ENCODE measurements at places on chromosomes 12 and 14.
A peak's percentile ranks its signal among the peaks of the same experiment; 100 is the strongest.

GRCh38 chr12:93954166-93955112, 193.9 kb upstream of the PLXNC1 start:
- DNase-seq: no peak

DNA sequence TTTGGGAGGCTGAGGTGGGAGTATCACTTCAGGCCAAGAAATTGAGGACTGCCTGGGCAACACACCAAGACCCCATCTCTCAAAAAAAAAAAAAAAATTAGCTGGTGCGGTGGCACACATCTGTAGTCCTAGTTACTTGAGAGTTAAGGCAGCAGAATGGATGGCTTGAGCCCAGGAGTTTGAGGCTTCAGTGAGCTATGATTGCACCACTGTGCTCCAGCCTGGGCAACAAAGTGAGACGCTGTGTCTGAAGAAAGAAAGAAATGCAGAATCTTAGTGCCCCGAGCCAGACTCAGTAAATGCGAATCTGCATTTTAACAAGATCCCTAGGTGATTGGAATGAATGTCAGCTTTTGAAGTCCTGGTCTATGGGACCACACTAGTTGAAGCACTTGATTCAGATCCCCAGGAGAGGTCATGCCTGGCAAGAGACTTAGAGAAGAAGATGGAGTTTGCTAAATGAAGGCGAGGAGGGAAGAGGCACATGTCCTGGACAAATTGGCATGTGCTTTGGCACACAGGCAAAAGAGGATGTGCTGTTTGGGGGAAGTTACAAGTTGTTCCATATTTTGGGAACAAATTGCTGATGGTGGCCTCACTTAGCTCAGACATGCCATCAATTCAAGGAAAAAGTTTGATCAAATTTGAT, 56.6 kb downstream of the DRAM1 start:
- DNase-seq: no peak

DNA sequence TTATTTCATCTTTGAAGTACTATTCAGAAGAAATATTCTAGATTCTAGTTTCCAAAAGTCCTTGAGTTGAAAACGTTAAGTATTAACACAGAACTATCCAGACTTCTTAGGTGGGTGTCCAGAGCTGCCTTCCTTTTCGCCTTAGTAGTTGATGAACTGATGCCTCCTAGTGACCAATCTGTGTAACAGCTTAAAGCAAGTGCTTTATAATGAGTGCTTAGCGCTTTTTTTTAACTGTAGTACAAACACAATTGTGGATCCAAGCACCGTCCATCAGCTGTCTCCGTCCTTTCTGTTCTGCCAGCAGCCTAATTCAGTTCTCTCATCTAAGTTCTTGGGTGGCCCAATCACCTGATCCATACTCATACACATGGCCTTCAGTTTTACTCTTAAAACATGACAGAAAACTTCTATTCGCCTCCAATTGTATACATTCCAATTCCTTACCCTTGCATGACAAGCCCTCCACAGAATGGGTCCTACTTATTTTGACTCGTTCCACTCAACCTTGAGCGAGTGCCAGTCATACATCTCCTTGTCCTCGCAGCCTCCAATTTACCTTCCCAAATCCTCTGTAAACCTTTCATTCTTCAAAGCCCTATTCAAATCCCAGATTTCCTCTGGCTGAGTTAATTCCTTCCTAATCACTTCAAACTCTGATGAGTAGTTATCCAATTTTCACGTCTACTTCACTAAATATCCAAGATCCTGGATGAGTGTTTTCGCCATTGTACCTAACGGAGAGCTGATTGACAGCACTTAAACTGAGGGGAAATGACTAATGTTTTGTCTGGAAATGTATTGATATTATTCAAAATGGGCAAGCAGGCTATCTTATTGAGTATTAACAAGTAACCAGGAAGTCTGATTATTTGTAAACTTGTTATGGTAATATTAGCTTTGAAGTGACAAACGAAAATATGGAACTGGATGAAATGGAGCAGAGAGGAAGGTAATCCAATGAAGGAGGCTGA, 5.8 kb upstream of the PHLDA1 start:
- DNase-seq: peak; percentile 73

GRCh38 chr14:53144244-53144643, 8.9 kb downstream of the DDHD1 start:
- peak; percentile 79 for DNase-seq

DNA sequence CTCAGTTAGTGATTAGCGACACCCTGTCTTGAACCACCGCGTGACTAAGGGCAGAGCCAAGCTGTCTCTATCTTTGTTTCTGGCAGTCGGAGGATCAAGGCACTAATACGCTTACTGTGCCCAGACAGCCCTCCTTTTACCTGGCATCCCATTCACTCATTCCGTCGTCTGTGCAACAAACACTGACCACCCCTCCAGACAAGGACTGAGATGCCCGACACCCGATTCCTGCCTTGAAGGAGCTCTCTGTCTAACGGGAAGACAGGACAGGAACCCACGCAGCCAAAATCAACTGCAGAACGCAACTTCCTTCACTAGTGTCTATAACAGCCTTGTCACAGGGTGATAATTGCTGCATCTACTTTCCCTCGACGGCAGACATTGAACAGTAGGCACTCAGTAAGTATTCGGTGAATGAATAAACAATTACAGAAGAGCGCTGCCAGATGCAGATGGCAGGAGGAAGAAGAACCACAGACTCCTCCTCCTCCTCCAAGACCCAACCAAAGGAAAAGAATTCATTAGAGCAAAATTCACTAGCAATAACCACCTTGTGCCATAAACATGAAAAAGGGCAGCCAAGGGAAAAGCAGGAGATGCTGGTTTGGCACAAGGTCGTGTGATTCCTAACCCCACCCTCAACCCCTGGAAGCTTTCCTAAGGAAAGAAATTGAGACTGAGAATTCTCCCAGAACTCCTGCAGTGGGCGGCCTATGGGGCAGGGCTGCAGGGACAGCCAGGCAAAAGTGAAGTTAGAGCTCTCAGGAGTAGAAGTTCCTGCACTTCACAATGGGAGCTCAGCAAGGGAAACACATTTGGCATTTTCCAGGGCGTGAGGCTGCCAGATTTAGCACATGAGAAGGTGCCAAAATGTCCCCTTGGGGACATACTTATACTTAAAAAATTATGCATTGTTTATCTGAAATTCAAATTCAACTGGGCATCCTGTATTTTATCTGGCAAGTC, 186.6 kb upstream of the DIO3 start:
- DNase-seq: no peak

- DNase-seq: peak; percentile 47
Measured at GRCh38 chr14:63938198-63939005, 85.6 kb downstream of the SYNE2 start.

GRCh38 chr14:34218881-34219280, 243.2 kb downstream of the SPTSSA start:
- DNase-seq: no peak

DNA sequence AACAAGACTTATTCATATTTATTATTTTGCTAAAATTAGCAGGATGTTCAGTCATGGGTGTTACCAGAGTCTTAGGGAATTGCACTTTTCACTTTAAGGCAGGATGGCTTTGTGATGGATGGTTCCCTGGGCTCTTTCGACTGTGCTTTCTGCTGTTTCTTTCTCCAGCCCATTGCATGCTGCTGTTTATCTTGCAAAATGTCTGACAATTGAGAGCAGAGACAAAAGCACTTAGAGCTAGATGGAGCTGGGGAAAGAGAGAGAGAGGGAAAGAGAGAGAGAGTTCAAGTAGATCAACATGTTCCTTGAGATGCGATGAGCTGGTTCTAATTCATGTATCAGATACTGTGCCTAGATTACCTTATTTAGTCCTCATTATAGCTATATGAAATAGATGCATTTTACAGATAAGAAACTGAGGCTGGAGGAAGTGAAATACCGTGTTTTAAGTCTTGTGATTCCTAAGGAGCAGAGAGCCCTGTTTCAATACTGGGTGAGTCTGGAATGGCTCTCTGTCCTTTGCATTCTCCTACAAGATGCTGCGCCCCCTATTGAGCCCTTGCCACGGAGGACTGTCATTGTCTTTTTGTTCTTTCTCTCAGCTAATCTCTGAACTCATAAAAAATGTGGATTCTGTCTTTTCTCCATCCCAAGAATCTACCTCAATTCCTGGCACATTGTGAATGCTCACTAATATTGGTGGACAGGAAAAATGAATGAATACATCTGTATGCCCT, 227.9 kb downstream of the ALG10B start:
- no peak for DNase-seq

DNA sequence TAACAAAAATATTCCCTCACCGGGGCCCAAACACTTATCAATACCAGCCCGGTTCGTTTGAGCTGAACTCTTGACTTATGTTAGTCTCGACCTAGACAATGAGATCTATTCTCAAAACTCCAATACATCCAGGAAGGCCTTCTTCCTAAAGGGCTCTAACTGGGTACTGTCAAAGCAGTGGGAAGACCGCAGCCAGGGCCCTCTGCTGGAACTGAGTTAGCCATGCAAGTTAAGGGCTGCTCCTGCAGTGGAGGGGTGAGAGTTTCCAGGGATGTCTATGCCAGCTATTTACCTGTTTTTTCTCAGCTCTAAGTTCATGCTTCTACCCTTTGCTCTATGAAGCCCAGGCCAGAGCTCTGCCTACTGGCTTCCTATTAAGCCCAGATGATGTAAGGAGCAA, 348.8 kb downstream of the GXYLT1 start:
- no peak for DNase-seq

DNA sequence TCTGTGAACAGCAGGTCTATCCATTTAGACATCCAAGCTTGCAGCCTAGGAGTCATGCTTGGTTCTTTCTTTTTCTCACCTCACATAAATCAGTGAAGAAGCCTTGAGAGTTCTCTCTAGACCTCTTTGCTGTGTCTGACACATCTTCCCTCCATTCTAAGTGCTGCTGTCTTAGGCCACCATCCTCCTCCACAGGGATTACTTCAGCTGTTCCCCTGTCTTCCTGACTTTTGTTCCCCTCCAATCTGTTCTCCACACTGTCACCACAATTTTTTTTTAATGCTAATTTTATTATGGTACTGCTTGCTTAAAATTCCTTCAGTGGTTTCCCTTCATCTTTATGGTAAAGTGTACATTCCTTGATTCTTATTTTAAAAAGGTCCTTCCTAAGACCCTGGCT, 71.8 kb downstream of the DERA start:
- no peak for DNase-seq

DNA sequence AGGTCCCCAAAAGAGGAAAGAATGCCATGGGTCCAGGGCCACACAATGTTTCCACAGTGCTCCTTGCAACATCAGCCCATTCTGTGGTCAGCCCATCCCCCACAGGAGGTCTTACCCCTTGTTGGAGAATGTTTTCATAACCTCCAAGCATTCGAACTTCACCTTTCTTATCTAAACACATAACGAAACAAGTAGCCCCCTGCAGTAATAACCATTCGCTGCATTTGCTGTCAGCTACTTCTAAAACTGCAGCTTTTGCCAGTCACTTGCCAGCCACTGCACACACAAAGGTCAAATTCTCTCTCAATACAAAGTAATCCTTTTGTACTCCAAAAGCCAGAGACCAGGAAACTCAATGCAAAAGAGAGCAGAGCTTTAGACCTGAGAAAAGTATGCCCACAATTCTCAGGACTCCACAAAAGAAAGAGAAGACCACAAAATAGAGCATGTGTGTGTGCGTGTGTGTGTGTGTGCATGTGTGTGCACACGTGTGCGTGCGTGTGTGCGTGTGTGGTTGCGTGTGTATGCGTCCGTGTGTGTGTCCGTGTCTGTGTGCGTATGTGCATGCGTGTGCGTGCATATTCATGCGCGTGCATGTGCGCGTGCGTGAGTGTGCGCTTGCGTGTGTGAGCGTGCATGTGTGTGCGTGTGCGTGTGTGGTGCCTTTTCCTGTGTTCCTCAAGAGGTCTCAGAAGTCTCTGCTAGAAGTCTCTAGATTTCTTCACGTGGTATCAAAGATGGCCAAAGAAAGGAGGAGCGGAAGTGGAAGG, 31.7 kb upstream of the NINJ2 start:
- DNase-seq: no peak

DNA sequence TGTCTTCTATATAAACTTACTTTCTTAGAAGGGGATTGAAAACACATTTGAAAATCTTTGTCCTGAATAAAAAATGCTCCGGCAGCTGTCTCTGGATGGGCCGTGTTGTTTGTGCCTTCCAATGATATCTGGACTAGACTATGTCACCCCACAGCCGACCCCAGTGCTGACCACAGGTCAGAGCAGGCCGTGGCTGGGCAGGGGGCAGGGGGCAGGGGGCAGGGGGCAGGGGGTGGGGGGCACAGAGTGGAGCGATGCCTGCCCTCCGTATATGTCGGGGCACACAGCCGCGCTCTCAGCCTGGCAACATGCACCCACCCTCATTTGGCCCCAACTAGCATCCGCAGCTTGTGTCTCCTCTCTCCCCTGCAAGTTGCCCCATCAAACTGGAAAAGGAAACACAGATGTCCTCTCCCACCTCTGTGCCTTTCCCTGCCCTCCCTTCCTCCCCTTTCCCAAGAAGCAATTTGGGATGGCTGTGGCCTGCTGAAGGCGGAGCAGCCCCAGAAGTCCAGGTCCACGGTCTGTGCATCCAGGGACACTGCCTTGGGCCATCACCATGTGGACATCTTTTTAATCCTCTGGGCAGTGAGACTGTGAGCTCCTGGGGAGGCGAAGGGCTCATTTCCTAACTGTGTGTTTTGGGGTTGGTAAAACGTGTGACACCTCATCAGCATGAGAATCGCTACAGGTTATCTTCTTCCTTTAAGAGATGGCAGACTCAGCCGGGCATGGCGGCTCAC, 295.7 kb upstream of the RTL1 start:
- DNase-seq: no peak

- no peak for DNase-seq
Measured at GRCh38 chr14:50744231-50744630, 76.1 kb upstream of the SAV1 start.

- DNase-seq: no peak
Measured at GRCh38 chr14:26856876-26857518, 259.2 kb upstream of the NOVA1 start.

GRCh38 chr12:93982771-93983315, 165.5 kb upstream of the PLXNC1 start:
- peak; percentile 55 for DNase-seq

DNA sequence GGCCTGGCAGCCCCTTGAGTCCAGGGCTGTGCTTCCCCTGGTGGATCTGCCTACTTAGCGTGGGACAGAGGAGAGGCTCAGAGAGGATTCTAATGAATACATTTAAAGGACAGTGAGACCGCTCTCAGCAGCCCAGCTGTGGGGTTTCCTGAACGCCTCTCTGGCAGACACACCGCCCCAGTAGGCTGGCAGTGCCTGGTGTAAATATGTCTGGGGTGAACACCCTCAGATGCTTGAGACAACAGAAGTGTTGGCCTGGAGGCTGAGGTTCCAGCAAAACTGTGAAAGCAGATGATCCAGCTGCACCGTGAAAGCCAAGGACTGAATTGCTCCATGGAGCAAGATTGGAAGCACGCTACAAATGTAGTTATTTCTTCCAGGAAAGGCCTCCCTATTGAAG, 55.1 kb downstream of the LRRC74A start:
- DNase-seq: no peak

GRCh38 chr12:1634590-1635191, 5.7 kb downstream of the WNT5B start:
- DNase-seq: peak; percentile 67

GRCh38 chr12:117212563-117213190, 22.4 kb upstream of the FBXO21 start:
- DNase-seq: peak; percentile 62

DNA sequence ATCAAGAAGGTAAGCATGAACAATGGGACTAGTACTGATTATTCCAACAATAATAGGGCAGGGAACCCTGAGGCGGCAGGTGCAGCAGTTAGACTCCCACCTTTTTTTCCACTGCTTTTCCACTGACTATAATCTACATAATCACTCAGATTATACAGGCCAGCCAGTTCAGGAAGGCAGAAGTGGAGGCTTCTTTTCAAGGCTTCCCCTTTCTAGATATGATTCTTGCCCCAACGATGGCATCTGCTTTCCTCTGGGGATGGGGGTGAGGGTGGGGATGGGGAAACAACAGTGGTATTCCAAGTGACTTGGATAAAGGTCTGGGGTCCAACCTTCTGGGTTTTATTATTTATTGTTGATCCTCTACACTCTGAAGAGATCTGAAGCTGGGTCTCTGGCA, 331 bp downstream of the NCKAP1L start:
- no peak for DNase-seq

Measured in activated CD4-positive, alpha-beta T cell treated with anti-CD3 and anti-CD28 coated beads, Interleukin-2, amount 50 U/mL, for 16 hours (primary cell).